ENCODE measurements at places on chromosomes 5 and 9. TPM values are rescaled to one million over a fixed set of nuclear protein-coding genes. Genes with fewer than 3 reads are reported as not detected.

The IRX4 gene
- total RNA-seq = 0.16 TPM

The ANKDD1B gene
- total RNA-seq = 0.12 TPM

The GABRA1 gene
- not detected for total RNA-seq

The SEMA6A gene
- 1.1 TPM for total RNA-seq

The PAIP1 gene
- total RNA-seq = 86.0 TPM

The UBE2QL1 gene
- under 0.01 TPM for total RNA-seq

The SYK gene
- not detected for total RNA-seq

The CKS2 gene
- total RNA-seq = 10.4 TPM

The PHF24 gene
- total RNA-seq = under 0.01 TPM

The SPATA6L gene
- 0.65 TPM for total RNA-seq

The C5orf52 gene
- total RNA-seq = not detected

The BDP1 gene
- total RNA-seq = 21.9 TPM

The ROR2 gene
- 26.4 TPM for total RNA-seq

The PCDHGA9 gene
- total RNA-seq = 7.1 TPM

The TAF11L14 gene
- not detected for total RNA-seq

The SMIM33 gene
- not detected for total RNA-seq

The ARL14EPL gene
- 0.32 TPM for total RNA-seq

The SLC46A2 gene
- total RNA-seq = not detected

The NIPAL4 gene
- 0.12 TPM for total RNA-seq
